ENCODE measurements at places on chromosomes 2 and 18.

DNA sequence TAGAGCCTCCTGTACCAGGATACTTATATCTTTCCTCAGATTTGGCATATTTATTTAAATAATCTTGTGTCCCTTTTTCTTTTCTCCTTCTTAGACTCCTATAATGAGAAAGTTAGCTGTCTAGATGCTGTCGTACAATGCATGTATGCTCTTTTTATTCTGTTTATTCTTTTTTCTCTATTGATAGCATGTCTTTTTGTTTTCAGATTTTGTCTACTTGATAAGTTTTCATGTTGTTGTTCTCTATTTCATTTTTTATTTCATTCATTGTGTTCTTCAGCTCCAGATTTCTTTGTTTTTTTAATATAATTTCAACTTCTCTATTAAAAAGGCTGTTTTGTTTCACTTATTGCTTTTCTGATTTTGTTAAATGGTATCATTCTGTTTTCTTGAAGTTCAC is 674.3 kb upstream of the POU3F3 start:
- DNase-seq, result no peak

- DNase-seq, result no peak
Observed at GRCh38 chr2:136557203-136557602, 208.1 kb upstream of the THSD7B start.

GRCh38 chr2:10501980-10502802 is 54.1 kb upstream of the ODC1 start:
- DNase-seq, result no peak

DNA sequence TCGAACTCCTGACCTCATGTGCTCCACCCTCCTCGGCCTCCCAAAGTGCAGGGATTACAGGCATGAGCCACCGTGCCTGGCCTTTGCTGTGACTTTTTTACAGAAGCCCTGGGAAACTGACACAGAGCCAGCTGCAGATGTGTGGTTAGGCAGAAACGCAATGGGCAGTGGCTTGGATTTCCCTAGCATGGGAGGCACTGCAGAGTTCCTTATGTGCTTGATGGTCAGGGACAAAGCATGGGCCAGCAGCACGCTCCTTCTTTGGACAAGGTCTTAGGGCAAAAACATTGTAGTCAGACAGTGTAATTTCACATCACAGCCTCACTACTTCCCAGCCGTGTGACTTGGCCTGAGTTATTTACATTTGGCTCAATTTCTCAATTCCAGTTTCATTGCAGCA is 153.9 kb downstream of the RNF144A start:
- DNase-seq, result no peak

- no peak for DNase-seq
Observed at GRCh38 chr2:44616667-44617155, 255.0 kb downstream of the CAMKMT start.

All from left colon (tissue), 2 donors.